ENCODE measurements at places on chromosomes 11 and 22.

GRCh38 chr11:117876341-117877119, at the start of gene FXYD6:
Gene FXYD6 (minus strand): TSS chr11:117876658. CDS start chr11:117842776, 33,882 bp downstream.
- no peak for DNase-seq

DNA sequence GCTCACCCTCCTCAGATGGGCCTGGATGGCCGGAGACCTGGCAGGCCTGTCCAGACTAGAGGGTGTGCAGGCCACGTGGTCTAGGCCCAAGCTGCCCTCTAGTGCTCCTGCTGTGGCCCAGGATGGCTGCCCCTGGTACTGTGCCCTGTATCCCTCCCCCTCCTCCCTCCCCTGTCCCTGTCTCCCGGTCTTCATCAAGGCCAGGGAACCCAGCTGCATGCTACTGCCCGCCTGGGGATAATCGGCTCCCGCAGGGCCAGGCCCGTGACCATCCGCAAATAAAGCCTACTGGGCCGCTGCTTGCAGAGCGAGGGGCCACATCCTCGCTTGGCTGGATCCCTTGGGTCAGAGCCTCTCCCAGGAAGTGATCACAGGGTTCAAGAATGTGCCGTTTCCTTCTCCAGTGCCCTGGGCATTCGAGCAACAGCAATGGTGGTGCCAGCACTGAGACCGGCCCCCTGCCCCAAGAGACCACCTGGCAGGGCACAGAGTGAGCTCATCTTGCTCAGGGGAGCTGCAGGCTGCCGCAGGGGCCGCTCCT, 51.1 kb downstream of the WNT7B start:
- DNase-seq = no peak

DNA sequence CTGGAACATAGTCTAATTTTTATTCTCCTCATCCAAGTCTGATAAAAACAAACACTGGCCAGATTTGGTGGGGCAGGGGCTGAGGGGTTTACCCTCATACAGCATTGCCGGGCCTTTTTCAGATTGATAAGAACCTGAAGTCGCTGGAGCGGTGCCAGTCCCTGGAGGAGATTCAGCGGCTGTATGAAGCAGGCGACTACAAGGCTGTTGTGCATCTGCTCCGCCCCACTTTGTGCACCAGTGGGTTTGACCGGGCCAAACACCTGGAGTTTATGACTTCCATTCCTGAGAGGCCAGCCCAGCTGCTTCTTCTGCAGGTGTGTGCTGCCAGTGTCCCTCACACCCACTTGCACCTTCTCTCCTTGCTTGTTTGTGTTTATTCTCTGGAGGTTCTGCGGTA, 55.8 kb downstream of the CABIN1 start:
- DNase-seq = no peak

GRCh38 chr22:46139895-46140350, 10.4 kb upstream of the PPARA start:
- DNase-seq = no peak

GRCh38 chr11:353179-353873, 16.0 kb upstream of the B4GALNT4 start:
- DNase-seq = no peak

DNA sequence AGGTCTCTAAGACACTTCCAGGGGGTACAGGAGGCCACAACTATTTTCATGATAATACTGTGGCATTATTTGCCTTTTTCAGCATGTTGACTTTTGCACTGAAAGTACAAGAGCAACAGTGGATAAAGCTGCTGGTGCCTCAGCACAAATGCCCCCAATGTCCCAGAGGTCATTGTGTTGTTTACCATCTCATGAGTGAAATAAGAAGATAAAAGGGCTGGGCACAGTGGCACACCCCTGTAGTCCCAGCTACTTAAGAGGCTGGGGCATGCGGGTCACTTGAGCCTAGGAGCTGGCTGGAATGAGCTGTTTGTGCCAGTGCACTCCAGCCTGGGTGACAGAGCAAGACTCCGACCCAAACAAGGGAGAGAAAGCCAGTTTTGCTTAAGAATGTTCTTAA, 72.6 kb upstream of the RAB1B start:
- DNase-seq = no peak

GRCh38 chr11:66981976-66982578, 7.0 kb downstream of the C11orf86 start:
- DNase-seq = no peak

DNA sequence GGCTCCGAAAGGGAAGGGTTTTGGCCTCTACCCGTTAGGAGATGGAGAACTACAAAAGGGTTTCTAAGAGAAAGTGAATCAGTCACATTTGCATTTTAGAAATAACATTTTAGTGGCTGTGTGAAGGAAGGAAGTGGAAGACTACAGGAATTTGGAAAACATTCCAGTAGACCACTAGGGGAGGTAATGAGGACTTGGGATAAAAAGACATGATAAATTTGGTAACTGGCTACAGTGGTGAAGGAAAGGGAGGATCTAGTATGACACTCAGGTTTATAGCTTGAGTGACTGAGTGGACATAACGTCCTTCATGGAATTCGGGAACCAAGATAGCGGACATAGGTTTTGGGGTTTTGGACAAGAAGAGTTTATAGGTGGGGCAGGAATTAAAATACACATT, 7.0 kb upstream of the RRM1 start:
- DNase-seq = no peak

- no peak for DNase-seq
Measured at GRCh38 chr22:19036523-19037273, 85.5 kb downstream of the DGCR2 start.

- DNase-seq = no peak
Measured at GRCh38 chr22:41290262-41291221, 4.6 kb upstream of the RANGAP1 start.

- DNase-seq = no peak
Measured at GRCh38 chr11:12075822-12076821, 34.3 kb upstream of the MICAL2 start.

- no peak for DNase-seq
Measured at GRCh38 chr11:70506658-70506970, 108.3 kb downstream of the CTTN start.

DNA sequence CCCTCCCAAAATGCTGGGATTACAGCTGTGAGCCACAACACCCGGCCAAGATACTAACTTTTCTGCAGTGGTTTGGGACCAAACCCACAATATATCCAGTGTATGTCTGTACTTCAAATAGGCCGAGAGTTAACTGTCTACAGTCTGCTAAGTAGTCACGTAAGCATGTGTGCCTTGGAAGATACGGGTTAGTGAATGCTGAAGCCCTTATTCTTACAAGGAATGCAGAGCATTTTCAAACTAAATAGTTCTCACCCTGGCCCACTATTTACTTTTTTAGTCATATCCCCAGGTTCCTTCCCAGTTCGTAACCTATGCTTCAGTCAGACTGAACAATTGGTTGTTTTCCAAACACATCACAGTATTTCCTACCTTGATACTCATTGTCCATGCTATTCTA, 176.0 kb downstream of the WNT11 start:
- DNase-seq = no peak

- DNase-seq = no peak
Measured at GRCh38 chr11:102467080-102467708, 14.6 kb upstream of the TMEM123 start.

DNA sequence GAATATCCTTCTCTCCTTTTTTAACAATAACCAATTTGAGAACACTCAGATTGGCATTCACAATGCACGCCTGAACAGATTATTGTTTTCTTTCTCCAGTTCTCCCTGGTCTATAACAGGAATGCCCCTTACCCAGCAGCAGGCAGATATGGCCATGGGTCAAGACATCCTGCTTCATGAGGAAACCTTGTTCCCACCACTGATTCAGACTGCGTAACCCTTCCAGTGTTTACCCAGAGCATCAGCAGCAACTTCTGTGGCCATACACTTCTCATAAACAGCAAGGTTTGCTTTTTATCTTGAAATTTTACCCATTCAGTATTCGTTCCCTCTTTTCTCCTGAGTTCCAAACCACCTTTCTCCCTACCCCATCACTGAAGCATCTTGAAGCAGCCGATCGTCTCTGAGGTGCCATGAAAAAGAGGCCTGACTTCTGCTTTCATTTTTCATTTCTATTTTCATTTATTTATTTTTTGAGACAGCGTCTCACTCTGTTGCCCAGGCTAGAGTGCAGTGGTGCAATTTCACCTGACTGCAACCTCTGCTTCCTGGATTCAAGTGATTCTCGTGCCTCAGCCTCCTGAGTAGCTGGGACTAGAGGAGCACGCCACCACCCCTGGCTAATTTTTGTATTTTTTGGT, 9.6 kb downstream of the PTS start:
- DNase-seq = no peak

All from activated CD8-positive, alpha-beta memory T cell treated with anti-CD3 and anti-CD28 coated beads for 1 hour (primary cell).